ENCODE measurements at places on chromosomes 2 and 18. TPM values are rescaled to one million over a fixed set of nuclear protein-coding genes. Genes with fewer than 3 reads are reported as not detected.

DNA sequence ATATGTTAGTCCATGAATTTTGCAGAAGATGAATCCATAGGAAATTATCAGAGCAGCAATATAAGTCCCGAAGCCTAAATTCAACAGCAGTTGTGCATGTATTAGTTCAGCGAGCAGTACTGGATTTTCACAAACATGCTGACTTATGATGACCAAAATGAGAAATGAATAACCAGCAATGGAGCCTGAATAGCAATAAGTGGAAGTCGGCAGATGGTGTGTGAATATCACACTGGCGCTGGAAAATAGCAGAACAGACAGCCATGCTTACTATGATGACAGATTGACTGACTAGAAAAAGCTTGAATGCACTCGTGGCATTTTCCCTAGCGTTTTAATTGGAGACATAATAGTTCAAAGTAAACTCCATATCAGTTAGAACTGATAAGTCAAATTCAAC lies 1114.5 kb downstream of the DSC3 start:
- no peak for DNase-seq

DNA sequence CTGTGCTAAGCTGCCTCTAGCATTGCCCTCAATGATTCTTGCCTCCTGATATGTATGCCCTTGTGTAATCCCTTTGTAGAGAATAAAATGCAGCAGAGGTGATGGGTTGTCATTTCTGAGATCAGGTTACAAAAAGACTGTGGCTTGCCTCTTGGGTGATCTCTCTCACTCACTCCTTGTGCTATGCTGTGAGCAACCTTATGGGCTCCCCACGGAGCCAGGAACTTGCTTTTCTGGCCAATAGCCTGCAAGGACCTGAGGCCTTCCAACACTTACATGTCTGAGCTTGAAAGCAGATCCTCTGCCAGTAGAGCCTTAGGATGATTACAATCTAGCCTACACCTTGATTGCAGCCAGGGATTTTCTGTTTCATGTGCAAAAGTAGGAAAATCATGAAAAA lies 123.1 kb upstream of the XIRP2 start:
- DNase-seq = no peak

The MSH6 gene
- 19.3 TPM for total RNA-seq

GRCh38 chr2:159110784-159111183 lies 142.3 kb downstream of the TANC1 start:
- no peak for DNase-seq

The WDPCP gene
- 3.8 TPM for total RNA-seq

DNA sequence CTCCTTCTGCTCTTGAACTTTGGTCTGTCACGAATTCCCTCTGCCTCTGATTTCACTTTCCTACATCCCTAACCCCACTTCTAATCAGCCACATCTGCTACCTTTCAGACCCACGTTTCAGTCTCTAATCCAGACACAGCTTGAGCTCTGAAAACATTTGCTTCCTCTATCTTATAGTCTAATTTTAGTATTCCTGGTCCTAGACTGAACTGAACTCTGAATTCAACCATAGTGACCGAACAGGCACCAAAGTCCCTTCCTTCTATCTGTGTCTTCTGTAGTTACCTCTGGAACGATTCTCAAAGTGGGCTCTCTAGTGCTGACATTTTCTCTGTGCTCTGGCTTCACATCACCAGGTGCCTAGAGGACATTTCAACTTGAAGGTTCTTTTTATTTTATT lies 156.2 kb downstream of the PDE11A start:
- no peak for DNase-seq

The TET3 gene
- total RNA-seq = 7.3 TPM

DNA sequence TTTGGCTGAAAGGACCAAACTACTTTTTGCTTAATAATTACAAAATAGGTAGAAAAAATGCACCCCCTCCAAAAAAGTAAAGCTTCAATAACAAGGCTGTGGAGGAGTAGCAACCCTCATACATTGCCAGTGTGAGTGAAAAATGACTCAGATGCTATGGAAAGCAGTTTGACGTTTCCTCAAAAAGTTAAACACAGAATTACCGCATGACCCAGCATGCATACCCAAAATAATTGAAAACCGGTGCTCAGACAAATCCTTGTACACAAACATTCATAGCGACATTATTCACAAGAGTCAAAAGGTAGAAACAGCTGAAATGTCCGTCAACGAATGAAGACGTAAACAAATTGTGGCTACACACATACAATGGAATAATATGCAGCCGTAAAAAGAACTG lies 38.8 kb upstream of the DAPL1 start:
- DNase-seq = no peak

All from left lobe of liver (tissue), 2 donors.